ENCODE measurements at places on chromosomes 4 and X.

GRCh38 chr4:115158296-115158695 is 44.9 kb upstream of the NDST4 start:
- DNase-seq, result no peak

- no peak for DNase-seq
These were observed 151.2 kb downstream of the DTHD1 start for GRCh38 chr4:36432586-36432985.

DNA sequence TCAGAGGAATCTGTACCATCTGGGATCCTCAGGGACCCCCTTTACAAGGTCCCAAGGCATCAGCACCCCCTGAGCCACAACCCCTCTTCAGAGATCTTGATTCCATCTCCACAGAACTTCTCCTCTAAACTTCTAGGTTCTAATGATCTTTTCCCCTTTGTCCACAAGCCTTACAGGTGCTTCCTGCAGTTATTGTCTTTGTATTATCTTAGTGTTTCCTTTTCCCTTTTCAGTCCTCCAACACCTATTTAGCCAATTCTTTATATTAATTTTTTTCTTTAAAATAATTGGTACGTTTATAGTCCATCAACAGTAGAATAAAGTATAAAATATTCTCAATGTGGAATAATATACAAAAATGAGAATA is 35.2 kb upstream of the FAM241A start:
- no peak for DNase-seq

- no peak for DNase-seq
These were observed 8.7 kb downstream of the TIMP1 start for GRCh38 chrX:47590984-47591383.

DNA sequence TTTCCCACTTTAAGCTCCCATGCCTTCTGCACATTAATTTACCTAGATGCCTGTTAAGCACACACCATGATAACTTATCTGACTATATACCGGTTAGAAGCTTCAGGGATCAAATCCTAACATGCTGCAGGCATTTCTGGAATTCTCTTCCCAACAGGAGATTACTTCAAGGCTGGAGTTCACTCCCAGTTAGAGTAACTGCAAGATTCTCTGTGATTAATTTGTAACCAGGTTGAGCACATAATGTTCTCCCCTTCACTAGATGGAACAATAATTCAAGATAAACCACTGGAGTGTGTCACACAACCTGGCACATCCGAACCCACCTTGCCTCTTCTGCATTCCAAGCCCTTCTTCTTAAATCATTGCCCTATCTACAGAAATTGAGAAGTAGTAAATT is 11.8 kb upstream of the UGT2A3 start:
- DNase-seq, result no peak

DNA sequence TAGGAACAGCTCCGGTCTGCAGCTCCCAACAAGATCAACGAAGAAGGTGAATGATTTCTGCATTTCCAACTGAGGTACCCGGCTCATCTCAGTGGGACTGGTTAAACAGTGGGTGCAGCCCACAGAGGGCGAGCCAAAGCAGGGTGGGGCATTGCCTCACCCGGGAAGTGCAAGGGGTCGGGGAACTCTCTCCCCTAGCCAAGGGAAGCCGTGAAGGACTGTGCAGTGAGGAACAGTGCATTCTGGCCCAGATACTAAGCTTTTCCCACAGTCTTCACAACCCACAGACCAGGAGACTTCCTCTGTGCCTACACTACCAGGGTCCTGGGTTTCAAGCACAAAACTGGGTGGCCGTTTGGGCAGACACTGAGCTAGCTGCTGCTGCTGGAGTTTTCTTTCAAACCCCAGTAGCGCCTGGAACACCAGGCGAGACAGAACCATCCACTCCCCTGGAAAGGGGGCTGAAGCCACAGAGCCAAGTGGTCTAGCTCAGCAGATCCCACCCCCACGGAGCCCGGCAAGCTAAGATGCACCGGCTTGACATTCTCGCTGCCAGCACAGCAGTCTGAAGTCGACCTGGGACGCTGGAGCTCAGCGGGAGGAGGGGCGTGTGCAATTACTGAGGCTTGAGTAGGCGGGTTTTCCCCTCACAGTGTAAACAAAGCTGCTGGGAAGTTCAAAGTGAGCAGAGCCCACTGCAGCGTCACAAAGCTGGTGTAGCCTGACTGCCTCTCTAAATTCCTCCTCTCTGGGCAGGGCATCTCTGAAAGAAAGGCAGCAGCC is 84.6 kb downstream of the THOC2 start:
- DNase-seq, result no peak

Measured in CD4-positive, alpha-beta T cell treated with Interleukin-21 for 1 hour (primary cell).